CD4-positive, alpha-beta T cell treated with Interleukin-15 for 4 hours (primary cell): ENCODE measurements at places on chromosomes 1 and 21.

GRCh38 chr1:222038971-222039370, 297.1 kb upstream of the DUSP10 start:
- DNase-seq: no peak

DNA sequence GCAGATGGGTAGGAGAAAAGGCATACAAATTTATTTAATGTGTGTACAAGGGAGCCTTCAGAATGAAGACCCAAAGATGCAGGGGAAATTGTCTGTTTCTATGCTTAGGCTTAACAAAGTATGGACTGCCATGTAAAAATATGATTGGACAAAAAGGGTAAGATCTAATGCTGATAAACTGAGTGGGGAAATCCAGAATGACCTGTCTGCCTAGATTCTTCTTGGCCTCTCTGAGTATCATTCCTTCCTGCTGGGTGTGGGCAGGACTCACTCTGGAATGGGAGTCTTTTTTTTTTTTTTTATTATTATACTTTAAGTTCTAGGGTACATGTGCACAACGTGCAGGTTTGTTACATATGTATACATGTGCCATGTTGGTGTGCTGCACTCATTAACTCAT, 61.0 kb downstream of the IGSF5 start:
- DNase-seq: no peak

GRCh38 chr1:28796352-28797211, 15.4 kb upstream of the OPRD1 start:
- DNase-seq: no peak

DNA sequence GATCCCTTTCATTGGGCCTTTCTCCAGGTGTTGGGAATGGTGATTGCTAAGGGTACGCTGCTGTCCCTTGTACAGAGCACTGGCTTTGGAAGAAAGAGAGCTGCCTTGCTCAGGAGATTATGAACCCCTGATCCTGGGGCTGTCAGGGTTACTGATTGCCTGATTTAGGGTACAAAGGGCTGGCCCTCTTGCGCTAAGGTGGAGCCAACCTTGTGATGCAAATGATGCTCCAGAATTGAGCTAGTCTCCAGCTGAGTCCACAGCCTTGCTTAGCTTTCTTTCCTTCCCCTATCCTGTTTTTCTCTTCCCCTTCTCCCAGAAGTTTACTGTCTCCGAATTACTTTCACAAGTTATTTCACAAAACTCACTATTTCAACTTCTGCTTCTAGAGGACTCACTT, 334.7 kb downstream of the AMY1C start:
- no peak for DNase-seq

DNA sequence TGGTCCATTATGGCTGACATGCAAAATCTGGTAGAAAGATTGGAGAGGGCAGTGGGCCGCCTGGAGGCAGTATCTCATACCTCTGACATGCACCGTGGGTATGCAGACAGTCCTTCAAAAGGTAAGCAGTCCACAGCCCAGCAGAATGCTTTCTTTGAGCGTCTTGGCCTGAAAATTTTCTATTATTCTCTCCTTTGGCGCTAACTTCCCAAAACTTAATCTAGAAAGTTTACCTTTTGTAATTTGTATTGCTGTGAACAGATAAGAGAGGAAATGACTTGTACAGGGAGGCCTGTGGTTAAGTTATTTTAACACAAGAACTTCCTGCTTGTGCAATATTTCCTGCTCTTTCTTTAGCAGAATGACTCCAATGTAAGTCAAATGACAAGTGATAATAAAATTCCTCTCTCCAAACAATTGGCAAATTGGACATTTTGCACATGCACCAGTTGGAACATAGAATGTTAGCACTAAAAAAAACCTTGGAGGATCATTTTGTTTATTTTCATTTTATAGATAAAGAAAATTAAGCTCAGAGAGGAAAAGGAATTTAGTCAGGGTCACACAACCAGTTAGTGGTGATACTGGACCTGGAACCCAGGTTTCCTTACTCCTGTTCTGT, 18.9 kb downstream of the CAP1 start:
- DNase-seq: peak; percentile 40

- DNase-seq: no peak
These were observed 64.8 kb downstream of the SLX9 start for GRCh38 chr21:45004481-45005247.

GRCh38 chr1:49251019-49251784, 474.5 kb upstream of the BEND5 start:
- no peak for DNase-seq

- DNase-seq: no peak
These were observed 132.5 kb downstream of the HS2ST1 start for GRCh38 chr1:87046951-87047350.

DNA sequence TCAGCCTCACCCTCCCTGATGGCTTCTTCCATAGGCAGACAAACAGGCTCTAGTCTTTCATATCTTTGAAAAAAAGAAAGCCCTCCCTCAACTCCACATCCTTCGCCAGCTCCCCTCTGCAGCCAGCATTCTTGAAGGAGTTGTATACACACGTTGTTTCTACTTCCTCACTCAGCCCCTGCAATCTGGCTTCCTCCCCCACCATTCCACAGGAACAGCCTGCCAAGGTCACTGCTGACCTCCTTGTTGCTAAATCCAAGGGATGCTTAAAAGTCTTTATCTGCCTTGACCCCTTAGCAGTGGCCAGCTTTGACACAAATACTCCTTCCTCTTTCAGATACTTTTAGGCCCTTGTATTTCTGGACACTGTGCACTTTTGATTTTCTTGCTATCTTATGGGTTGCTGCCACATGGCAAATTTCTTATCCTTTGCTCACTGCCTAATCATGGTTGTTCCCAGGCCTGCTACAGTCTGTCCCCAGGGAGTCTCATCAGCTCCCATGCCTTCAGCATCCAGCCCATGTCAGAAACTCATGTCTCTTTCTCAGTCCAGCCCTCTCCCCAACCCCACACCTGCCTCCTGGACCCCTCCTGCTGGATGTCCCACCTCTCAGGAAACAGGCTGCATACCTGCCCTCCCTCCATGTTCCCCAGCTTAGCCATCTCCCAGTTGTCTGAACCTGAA, 8.3 kb downstream of the FAM229A start:
- DNase-seq: no peak

GRCh38 chr21:25608044-25608737, 910 bp upstream of the MRPL39 start:
- DNase-seq: peak; percentile 83

DNA sequence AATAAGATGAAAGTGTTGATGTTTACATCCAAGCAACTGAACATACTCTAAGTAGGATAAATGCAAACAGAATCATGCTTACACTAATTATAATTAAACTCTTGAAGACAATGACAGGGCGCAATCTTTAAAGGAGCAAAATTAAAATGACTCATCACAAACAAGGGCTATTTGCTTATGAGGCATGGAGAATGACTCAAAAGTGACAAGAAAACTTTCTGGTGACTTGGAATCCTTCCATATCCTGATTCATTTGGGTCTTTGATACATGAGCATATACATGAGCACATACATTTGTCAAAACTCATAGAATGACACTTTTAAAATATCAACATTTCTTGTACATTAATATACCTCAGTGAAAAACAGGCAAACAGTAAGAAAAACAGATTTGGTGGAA, 1632.3 kb downstream of the KCNT2 start:
- DNase-seq: no peak

DNA sequence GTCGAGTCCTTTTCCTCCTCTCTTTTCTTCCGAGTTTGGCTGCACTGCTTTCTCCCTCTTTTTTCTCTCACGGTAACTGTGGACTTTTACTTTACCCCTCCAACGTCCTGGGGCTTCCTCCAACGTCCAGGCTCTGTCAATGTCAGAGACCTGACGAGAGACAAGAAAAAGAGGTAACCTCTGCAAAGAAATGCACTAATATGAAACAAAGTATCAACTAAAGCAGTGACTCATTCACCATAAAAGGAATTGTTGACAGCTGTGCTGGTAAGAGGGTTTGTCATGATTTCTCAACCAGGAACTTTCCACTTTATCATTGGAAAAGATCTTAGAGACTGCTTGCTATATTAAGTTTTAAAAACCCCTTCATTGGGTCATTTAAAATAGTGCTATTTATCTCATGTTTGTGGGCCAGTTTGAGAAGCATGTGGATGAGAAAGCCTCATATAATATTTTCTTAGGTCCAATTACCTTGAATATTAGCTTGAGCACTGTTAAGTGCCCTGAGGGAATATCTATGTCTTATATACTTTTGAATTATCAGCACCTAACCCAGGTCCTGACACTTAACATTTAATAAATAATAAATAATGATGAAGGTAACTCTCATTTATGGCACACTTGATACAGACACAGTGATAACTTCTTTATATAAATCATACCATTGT, at the start of gene GBP2:
TSS of gene GBP2 (minus strand) at position 202 of the 668 bp plus-strand sequence. CDS start 4,148 bp downstream, outside the sequence.
- DNase-seq: peak; percentile 72

GRCh38 chr1:153587314-153587713, 21.7 kb upstream of the S100A2 start:
- no peak for DNase-seq

DNA sequence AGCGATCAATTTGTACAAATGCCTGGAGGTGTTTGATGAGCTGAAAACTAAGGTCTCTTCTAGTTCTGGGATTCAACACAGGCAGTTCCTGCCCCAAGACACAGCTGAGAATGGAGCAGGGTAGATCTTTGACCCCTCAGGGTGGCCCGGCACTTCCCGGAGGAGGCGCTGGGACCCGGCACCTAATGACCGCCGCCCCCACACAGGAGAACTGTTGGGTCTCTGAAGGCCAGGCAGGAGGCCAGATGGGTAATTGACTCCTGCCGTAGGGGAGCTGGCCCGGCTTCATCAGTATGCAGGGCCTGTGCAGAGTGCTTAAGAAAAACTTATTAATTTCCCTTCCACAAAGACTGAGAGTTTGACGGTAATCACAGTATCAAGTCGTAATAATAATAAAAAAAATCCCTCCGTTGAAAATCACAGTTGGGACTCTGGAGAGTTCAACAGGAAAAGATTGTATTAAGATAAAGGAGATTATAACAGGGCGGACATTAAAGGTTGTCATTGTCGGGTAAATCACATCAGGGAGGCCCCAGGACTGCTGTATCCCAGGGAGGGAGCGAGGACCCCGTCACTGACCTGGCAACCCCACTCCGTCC, 51.7 kb downstream of the UBIAD1 start:
- DNase-seq: no peak

DNA sequence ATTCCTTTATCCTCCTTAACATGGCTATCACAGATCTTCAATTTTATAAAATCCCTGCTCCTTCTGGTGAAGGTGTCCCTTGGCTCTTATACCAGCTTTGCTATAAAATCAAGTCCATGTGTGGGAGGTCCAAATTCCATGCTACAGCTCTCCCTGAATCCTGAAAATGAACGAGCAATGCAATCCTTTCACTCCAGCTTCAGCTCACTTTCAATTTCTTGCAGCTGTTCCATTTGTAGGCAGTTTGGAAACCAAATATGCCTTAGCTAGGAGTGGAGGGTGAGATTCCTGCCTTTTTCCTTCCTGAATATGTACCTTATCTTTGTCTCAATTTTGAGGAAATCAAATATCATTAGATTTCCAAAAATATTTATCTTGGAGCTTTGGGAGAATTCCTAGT, 402.6 kb downstream of the TTLL7 start:
- DNase-seq: no peak

- DNase-seq: peak; percentile 62
These were observed 14.4 kb downstream of the TMPRSS3 start for GRCh38 chr21:42381347-42381984.

DNA sequence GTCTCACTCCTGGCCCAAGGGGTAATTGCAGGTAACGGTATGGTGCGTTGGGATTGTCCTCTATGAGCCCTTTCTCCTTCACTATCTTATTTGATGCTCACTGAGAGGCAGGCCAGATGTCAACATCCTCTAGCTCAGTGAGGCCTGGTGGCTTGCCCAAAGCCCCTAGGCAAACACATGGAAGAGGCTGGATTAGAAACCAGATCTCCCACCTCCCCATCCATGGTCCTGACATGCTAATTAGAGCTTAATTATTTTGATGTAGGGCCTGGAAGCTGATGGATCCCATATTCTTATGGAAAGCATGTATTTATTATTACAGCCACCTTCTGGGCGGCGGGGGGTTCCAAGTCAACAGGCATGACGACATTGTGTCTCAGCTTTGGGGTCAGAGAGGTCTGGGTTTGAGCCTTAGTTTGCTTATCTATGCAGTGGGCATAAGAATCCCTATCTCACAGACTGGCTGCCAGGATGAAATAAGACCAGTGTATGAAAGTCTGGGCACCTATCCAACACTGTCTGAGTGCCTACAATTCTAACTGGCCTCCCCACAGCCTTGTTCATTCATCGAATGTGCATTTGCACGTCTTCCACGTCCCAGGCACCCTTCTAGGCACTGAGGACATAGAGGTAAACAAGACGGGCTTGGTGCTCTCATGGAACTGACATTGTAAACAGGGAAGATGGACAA, 6.2 kb downstream of the SMPDL3B start:
- DNase-seq: no peak

GRCh38 chr1:176694713-176695112, 231.7 kb downstream of the PAPPA2 start:
- no peak for DNase-seq

- no peak for DNase-seq
These were observed 23.1 kb upstream of the NPPB start for GRCh38 chr1:11881749-11882441.

DNA sequence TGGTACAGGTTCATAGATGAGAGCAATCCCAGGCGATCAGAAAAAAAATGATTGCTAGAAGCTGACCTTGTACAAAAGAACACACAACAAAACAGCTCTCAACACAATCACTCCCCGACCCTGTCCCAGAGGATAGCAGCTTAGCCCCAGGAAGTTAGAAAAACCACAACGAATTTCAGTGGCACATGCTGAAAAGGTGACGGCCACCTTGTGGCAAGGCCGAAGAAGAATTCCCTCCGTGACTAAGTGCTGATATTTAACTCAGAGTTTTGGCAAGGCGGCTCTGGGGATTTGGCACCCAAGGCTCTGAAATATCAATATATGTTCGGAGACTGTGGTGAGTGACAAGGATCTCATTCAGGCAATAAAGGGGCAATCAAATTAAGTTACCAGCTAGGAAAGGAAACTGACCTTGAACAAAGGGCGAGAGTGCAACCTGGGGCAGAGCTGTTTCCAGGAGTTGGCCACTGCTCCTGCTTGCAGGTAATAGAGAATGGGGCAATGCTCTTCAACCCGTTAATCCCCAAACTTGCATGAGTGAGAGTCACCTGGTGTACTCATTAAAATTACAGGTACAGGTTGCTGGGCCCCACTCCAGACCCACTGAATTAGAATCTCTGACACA, 96.2 kb downstream of the BEND5 start:
- DNase-seq: no peak

GRCh38 chr1:95916616-95917015, 682.6 kb downstream of the RWDD3 start:
- no peak for DNase-seq

DNA sequence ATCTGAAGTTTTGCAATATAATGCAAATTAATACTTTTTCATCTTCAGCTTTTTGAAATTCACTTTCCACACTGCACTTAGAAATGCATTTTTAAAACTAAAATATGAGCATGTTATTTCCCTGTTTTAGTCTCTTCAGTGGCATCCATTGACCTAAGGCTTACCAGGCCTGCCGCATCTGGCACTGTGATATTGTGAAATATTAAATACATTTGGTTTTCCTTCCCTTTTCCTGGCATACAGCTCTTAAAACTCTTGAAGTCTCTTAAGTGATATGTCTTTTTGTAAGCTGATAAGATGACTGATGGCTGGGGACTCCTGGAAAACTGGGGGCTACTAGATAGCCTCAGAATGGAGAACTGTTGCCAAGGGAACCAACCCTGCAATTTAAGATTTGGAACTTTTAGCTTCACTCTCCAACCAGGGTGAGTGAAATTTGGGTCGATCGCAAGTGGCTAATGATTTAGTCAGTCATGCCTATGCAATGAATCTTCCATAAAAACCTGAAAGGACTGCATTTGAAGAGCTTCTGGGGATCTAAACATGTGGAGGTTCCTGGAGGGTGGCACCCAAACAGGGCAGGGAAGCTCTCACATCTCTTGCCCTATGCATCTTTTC, 75.5 kb upstream of the PDC start:
- DNase-seq: no peak

- DNase-seq: no peak
These were observed 5.3 kb downstream of the UTS2 start for GRCh38 chr1:7847599-7847998.
